ENCODE measurements at places on chromosomes 7 and 10.

- no peak for DNase-seq
Observed at GRCh38 chr7:119556436-119556835, 716.5 kb upstream of the KCND2 start.

DNA sequence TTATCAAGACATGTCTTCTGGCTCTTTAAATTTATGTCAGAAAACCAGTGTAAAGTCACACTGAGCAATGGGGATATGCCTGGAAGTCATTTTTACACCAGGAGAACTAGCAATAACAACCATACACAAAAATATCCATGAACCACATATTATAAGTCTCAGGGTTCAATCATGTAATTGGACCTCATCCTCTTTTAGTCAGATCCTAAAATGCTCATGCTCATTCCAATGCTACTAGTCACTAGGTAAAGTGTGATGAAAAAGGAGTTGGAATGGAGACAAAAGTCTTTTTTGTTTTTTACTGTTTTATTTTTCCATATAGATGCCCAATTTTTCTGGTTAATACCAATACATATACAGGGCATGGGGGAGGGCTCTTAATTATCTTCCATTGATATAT is 306.1 kb downstream of the DGKB start:
- no peak for DNase-seq

DNA sequence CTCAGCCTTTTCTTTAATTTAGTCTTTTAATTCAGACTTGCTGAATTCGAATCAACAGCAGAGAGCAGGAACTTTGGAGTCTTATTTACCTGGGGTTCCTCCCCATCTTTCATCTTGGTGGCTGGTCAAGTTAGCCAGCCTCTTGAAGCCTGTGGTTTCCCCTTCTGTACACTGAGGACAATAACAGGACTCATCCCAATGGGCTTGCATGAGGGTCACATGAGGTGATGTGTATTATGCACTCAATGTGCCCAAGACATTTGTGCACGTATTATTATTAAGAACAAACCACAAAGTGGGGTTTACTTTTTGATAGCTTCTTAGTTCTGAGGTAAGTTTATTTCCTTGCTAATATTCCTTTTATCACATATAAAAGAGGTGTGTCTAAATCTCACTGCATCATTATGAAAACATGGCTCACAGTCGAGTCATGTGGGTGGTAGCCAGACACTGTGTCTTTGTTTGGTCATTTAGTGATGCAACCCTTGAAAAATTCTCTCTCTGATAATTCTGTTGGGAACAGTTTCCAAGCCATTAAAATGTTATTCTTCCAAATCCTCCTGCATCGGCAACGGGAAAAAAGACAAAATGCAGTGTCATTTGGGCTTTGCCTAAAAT is 86.5 kb upstream of the GRB10 start:
- DNase-seq, result no peak

GRCh38 chr7:45089341-45089891 is 647 bp upstream of the NACAD start:
- DNase-seq, result peak; percentile 98

GRCh38 chr10:92342796-92343195 is 51.8 kb downstream of the MARCHF5 start:
- no peak for DNase-seq

DNA sequence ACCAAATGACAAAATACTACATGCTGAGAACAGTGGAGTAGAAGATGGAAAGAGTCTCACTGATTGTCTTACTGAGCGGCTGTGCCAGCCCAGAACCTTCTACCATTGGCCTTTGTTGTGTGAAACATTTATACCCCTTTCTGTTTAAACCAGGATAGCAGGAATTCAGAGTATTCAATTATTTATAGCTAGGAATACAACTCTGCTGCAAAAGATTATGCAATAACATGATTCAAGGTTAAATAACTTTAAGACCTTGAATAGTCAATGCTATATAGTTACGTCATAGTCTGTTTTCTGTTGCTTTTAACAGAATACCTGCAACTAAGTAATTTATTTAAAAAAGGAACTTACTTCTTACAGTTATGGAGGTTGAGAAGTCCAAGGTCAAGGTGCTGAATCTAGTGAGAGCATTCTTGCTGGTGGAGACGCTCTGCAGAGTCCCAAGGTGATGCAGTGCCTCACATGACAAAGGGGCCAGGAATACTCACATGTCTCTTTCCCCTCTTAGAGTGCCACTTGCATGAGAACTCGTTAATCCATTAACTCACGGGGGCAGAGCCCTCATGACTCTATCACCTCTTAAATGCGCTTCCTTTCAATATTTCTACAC is 371.8 kb downstream of the MDFIC start:
- DNase-seq, result no peak

GRCh38 chr7:23207021-23207420 is 25.2 kb downstream of the NUP42 start:
- no peak for DNase-seq

DNA sequence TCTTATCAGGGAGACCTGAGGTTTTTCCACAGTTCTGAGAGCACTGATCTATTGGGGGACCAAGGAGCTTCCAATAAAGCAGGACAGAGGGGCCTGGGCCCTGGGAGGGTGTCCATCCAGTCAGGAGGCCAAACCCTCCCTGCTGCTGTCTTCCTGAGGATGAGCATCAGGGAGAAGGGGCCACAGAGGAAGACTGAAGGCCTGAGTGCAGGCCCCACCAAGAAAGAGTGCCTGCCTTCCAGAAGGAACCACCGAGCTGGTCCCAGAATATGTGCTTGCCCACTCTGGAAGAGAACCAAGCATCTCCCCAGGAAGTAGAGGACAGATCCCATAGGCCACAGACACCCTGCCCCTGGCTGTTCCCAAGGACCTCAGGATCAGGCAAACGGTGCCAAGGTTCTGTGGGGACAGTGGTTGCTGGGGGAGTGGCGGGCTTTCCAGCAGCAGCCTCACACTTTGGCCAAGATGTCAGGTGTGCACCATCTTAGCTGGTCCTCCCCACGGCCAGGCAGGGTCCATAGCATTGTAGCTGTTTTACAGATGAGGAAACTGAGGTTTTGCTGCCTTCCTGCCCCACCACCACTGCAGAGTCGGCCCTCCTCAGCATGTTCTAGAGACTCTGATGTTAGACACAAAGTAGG is 199.4 kb downstream of the GRID1 start:
- DNase-seq, result no peak

GRCh38 chr10:49609006-49609282 is 1.2 kb upstream of the SLC18A3 start:
- DNase-seq, result no peak

- DNase-seq, result no peak
Observed at GRCh38 chr7:141228482-141228881, 154.6 kb downstream of the TMEM178B start.

DNA sequence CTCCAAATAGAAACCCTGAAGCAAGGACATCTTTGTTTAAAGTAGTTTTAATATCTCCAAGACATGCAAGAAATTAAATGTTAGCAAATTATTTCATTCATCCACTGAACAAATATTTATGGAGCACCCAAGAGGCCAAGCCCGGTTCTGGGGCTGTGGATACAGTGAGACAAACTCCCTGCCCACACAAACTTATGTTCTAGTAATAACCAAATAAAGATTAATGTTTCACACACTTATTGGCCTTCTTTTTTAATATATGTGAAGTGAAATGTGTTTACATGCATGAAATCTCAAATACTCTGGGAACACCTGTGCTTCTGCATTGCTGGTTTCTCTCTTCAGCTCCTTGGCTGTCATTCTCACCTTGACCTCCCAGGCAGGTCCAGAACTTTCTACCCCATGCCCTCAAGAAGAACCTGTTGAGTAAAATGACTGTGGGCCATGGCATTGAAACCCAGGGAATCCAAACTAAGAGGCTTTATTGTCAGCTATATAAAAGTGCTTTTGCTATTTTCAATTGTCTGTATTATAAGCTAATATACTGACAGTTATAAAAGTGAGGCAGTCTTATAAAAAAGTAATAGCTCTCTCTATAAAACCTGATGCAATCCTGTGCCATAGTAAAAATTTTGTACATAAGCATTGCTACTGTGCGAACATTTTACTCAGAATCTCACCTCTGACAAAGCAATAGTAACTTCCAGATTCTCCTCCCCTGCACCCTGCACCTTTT is 43.7 kb downstream of the SVIL start:
- no peak for DNase-seq

DNA sequence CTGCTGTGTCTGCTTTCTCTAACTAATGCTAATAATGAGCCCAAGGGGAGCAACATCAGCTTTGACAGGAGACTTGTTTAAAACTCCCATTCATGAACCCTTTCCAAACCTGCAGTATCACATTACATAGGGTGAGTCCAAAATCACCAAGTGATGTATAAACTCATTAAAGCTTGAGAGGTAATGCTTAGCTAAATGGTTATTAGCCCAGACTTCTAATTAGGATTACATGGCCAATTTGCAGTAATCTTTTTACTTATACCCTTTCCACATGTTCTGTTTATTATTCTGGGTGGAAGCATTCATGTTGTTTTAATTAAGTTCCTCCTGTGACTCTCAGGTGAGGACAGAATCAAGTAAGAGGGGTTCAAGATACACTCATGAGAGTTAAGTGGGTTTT is 17.5 kb downstream of the ZNF138 start:
- no peak for DNase-seq

DNA sequence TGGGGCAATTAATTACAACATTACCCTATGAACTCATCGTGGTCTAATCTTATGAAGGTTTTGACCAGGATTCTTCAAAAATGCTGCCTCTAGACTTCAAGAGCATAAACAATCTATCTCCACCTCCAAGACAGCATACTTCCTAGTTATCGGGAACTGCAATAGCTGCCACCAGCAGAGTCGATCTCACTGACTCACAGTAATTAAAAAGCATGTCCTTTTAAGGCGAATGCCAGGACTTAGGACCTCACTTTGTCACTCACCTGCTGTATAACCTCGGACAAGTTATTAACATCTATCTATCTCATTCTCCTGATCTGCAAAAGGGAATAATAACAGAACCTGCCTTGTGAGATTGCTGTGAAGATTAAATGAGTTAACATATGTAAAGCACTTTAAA is 666.0 kb upstream of the COBL start:
- no peak for DNase-seq

GRCh38 chr10:102311025-102311420 is 65.7 kb downstream of the GBF1 start:
- no peak for DNase-seq

DNA sequence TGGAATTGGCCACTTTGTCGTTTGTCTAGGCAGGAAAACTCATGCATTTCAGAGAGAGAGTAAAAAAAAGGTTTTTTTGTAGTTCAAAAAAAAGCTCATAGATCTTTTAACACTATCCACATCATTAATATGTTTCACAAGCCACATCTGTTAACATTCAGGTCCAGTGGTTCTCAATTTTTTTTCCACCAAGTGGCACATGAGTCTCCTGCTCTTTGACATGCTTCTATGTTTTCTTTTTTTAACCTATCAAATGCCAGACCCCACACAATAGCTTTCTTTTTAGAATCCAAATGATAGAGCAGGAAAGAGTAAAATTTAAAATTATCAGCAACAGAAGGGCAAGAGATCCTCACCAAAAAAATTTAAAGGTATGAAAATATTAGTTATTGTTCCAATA is 20.3 kb downstream of the NOD1 start:
- DNase-seq, result no peak

DNA sequence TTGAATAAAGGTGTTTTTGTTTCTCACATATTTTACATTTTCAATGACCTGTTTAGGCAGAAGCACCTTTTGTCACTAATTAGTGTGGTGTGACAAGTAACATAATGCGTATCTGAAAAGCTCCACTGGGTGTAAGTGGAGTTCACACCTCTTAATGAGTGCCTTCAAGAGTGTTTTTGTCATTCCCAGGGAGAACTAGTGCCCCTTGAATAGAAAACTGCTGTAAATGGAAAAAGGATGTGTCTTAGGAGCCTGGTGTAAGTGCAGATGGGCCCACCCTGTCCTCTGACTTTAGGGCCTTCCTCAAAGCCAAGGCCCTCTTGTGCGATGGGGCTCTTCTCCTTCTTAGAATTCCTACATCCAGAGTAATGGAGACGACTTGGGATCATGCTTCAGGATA is 170.0 kb downstream of the MGMT start:
- no peak for DNase-seq

DNA sequence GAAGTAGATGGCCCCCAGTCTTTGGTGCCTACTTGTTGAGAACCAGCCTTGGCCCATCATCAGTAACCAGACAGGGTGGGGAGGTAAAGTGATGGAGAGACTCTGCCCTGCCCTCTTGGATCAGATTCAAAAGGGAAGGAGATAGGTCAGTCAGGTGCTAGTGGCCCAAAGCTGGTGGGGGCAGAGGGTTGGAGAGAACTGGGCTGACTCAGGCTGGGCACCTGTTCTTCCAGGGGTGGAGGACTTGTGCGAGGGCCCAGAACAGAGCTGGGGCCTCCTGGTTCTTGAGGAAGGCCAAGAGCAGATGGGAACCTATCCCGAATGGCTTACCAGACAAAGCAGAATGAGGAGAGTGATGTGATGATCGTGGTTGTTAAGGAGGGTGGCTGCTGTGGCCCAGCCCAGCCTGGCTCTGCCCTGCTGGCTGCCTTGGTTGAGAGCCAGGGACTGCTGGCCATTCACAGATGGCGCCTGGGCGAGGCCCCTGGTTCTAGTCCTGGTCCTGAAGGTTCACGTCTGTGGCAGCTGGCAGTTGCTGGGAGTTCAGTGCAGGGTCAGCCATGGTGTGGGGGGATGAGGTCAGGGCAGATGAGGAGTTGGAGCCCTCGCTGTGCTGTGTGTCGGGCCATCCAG is 36.6 kb downstream of the PALD1 start:
- no peak for DNase-seq

- no peak for DNase-seq
Observed at GRCh38 chr7:42283553-42283952, 46.5 kb upstream of the GLI3 start.

GRCh38 chr10:71547876-71548846 is 151.4 kb downstream of the CDH23 start:
- DNase-seq, result no peak

- DNase-seq, result no peak
Observed at GRCh38 chr10:48759113-48759901, 74.6 kb downstream of the WDFY4 start.

GRCh38 chr7:463362-463781 is 56.3 kb downstream of the PDGFA start:
- no peak for DNase-seq

DNA sequence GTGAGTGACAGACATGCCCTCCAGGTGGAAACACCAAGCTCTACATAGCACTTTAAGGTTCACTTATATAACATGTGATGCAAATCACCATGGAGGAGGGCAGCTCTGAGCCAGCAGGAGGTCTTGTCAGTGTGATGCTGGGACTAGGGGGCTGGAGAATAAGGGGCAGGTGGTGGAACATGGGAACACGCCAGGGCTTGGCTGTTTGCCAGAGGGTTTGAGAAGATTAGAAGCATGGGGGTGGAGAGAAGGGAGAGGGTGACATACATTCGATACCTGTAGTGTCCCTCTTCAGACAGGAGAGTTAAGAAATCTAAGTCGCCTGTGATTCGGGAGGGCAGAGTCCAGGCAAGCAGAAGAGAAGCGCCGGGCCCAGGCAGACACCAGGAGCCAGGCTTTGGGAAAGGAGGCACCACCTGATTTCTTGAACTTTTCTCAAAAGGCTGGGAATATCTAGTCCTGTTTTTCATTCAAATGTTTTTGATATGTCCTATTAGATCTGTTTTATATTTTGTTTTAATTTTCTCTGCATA is 16.9 kb upstream of the LAMB4 start:
- DNase-seq, result no peak

GRCh38 chr7:23333671-23334246 is 34.6 kb downstream of the MALSU1 start:
- DNase-seq, result no peak

GRCh38 chr7:129649128-129649690 is 37.7 kb downstream of the NRF1 start:
- DNase-seq, result no peak

- DNase-seq, result no peak
Observed at GRCh38 chr7:130277763-130278643, 11.3 kb downstream of the CPA2 start.
